ENCODE measurements at places on chromosomes 12 and 14.

- no peak for DNase-seq
Observed at GRCh38 chr14:96040828-96041371, 1.7 kb downstream of the C14orf132 start.

- DNase-seq, result no peak
Observed at GRCh38 chr12:42267413-42268190, 29.6 kb upstream of the YAF2 start.

DNA sequence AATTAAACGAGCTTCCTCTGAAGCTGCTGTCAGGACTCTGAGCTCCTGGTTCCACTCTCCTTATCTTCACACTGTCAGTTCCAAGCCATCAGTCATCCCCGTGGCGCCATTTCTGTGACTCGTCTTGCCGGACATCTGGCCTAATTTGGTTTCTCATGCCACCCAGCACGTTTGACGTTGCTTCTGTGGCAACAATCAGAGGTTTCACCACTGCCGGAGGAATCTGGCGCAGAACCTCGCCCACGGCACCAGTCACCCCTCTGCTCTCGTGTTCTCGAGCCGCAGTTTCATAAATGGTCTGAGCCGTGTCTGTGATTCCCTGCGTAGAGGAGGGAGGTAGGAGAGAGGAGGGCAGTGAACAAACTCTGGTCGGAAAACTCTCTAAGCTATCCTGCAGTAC is 29.7 kb downstream of the BDKRB1 start:
- DNase-seq, result no peak

- no peak for DNase-seq
Observed at GRCh38 chr12:52832451-52832850, 1.7 kb downstream of the KRT79 start.

DNA sequence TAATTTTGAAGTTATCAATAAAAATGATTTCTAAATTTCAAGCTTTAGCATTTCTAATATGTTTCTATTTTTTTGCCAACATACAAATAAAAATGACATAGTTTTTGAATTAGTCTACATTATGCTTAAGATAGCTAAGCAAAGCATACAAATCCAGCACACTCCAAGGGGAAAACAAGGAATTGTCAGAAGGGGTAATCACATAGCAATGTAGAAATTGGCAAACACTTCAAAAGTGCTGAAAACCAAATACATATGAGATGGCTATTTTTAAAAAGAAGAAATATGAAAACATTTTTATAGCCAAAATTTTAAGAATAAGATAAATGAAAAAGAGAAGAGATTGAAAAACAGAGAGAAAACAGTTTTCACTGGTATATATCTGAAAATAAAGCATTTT is 308.0 kb downstream of the SLC6A15 start:
- no peak for DNase-seq

DNA sequence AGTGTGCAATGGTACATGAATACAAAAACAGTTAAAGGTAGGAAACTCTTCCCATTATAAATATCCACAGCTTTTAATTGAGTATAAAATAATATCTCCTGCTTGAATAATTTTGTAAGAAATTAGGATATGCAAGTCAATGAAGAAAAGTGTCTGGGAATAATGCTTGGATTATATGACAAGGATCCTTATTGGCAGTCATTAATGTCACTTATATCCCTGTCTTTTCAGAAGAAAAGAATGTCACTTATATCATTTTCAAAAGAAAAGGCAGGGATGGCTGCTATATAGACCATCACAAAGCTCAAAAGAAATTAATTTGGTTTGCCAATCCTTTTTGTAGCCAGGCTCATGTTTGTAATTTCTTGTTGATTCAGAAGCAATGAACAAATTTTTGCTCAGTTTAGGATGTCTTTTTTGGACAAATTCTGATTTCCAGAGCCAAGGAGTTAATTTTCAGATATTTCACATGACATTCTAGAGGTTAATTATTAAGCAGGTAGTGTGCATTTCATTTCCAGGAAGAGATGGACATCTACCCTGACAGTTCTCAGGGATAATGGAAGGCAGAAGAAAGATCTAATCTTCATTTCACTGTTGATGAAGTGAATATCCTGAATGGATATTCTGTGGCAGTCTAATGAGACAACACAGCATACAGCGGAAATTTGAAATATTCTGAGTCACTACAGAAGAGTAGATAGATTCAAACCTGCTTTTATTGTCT is 299.8 kb downstream of the RPS29 start:
- no peak for DNase-seq

DNA sequence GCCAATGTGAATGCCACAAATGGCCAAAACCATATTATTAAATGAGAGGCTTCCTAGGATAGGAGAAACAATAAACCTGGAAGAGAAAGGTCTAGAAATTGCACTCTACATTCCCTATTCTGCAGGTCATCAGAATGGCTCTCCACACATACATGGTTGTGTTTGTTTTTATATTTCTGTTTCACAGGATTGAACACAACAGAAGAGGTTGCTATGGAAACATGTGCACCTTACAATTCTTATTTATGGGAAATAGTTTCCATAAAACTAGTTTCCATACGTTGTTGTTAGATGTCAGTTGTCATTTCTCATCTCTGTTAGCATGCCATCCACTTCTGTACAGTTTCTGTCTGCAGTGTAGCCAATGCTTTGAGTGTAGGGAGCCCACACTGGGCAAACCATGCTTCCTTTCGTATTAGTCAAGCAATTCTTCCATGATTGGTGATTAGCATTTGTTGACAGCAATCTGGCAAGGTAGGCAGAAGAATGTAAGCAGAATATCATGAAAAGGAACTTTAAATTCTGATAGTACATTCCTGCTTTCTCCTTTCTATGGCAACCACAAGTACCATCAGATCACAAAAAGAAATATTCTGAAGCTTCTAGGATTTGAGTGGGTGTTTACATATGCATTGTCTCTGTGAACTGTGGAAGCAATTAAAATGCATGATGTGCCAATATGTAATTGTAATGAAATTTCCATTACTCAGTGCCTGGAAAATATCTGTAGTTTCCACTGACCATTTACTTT is 141.6 kb upstream of the AVPR1A start:
- no peak for DNase-seq

GRCh38 chr12:69932676-69933552 is 107.9 kb downstream of the MYRFL start:
- no peak for DNase-seq

Measured in T-helper 2 cell (primary cell).